Camera-type eye (tissue), 1 donor: ENCODE measurements at places on chromosomes 12 and 14. TPM values are rescaled to one million over a fixed set of nuclear protein-coding genes. Genes with fewer than 3 reads are reported as not detected.

DBX2 gene
- total RNA-seq: 0.22 TPM

LRP1 gene
- total RNA-seq: 254 TPM

TAS2R9 gene
- total RNA-seq: not detected

MFAP5 gene
- 96.9 TPM for total RNA-seq

PDE3A gene
- total RNA-seq: 72.1 TPM

PA2G4 gene
- 85.4 TPM for total RNA-seq

NPFF gene
- total RNA-seq: not detected

FGF23 gene
- total RNA-seq: 0.27 TPM

MYF5 gene
- total RNA-seq: 4.5 TPM

LRP1-AS gene
- total RNA-seq: 3.4 TPM

FRMD6 gene
- 77.0 TPM for total RNA-seq

MIP gene
- 303 TPM for total RNA-seq

ASB2 gene
- total RNA-seq: 4.1 TPM

ASCL1 gene
- 42.0 TPM for total RNA-seq

REP15 gene
- 1.4 TPM for total RNA-seq

CLEC9A gene
- total RNA-seq: 0.27 TPM
